Activated naive CD4-positive, alpha-beta T cell treated with Interleukin-2 at 50 U/mL for 16 hours (primary cell): ENCODE measurements at places on chromosomes 4 and X.

DNA sequence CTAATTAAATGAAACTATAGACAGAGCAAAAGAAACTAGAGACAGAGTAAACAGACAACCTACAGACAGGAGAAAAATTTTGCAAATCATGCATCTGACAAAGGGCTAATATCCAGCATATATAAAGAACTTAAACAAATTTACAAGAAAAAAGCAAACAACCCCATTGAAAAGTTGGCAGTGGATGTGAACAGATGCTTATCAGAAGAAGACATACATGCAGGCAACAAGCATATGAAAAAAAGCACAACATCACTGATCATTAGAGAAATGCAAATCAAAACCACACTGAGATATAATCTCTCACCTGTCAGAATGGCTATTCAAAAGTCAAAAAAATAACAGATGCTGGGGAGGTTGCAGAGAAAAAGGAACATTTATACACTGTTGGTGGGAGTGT, 14.8 kb downstream of the ZNF280C start:
- no peak for DNase-seq

GRCh38 chr4:89184407-89184806, 73.1 kb downstream of the TIGD2 start:
- no peak for DNase-seq

GRCh38 chr4:6591781-6592180, 16.8 kb downstream of the MAN2B2 start:
- no peak for DNase-seq

- DNase-seq, result no peak
Observed at GRCh38 chr4:123055943-123056342, 133.5 kb upstream of the NUDT6 start.

DNA sequence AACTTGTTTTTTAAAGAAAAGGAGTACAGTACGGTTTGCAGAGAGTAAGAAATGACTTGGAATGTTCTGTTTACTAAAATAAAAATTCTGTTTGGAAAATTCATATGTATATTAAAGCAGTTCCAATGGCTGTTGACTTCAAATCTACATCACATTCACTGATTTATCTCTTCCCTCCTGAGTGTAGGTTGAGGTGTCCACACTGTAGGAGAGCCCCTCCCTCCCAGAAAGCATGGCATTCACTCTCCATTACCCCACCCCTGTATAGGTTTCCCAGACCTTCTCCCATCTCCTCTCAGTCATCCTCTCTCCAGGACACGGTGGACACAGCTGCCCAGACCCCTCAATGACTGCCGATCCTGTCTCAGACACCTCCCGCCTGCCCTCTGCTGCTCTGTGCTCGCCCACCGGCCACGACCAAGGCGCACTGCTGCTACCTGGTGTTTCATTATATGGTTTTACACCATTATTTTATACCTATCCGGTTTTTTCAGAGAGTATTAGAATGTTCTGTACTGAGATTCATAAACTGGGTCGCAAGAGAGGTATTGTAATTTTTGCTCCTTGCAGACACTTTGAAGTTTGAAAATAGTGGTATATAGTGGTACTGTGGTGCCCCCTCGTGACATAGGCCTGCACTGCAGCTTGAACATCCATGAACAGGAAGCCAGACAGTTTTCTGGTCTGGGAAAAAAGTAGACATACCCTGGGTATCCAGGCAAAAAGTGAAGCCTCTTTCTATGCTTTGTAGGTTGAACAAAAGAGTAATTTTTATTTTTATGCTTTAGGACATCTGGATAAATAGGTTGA, 38.8 kb upstream of the BEX4 start:
- DNase-seq, result peak; percentile 48

DNA sequence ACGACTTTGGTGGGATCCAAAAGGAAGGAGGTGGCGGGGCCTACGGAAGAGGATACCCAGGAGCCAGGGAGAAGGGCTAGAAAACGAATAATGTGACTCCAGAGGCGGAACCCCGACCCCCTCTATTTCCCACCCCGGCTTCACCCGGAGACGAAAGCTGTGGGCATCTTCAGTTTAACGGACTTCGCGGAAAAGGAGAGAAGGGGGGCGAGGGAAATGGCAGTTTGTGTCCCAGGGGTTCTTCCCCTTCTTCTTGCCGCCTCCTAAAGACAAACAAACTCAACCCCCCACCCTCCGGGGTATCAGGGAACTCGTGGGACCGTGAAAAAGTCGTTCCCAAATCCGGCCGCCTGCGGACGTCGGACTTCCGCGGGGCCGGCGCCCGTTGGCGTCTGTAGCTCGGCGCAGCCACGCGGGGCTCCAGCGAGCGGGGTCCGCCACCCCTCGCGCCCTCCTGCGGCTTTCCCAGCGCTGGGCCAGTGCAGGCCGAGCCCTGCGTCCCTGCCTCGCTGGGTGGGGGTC, 3.6 kb upstream of the LEF1 start:
- DNase-seq, result peak; percentile 36

- no peak for DNase-seq
Observed at GRCh38 chrX:1661922-1662221, 47.0 kb downstream of the ASMT start.

- DNase-seq, result no peak
Observed at GRCh38 chr4:89222170-89222569, 85.4 kb downstream of the GPRIN3 start.

- DNase-seq, result no peak
Observed at GRCh38 chr4:67048530-67048929, 496.8 kb downstream of the CENPC start.

DNA sequence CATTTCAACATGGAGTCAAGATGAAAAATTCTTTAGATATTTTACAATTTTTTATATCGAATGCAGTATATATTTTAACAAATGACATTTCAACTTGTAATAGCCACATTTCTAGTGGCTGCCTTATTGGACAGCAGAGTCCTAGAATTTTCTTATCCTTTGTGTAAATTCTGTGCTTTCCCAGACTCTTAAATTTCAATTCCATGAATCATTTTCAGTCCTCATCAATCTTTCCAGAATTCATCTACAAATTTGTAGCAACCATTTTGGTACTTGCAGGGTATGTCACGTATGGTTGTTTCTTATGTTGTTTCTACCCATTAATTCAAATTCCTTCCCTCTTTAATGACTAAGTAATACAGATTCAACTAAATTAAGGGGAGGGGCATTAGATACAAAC, 2.7 kb downstream of the PAICS start:
- no peak for DNase-seq

DNA sequence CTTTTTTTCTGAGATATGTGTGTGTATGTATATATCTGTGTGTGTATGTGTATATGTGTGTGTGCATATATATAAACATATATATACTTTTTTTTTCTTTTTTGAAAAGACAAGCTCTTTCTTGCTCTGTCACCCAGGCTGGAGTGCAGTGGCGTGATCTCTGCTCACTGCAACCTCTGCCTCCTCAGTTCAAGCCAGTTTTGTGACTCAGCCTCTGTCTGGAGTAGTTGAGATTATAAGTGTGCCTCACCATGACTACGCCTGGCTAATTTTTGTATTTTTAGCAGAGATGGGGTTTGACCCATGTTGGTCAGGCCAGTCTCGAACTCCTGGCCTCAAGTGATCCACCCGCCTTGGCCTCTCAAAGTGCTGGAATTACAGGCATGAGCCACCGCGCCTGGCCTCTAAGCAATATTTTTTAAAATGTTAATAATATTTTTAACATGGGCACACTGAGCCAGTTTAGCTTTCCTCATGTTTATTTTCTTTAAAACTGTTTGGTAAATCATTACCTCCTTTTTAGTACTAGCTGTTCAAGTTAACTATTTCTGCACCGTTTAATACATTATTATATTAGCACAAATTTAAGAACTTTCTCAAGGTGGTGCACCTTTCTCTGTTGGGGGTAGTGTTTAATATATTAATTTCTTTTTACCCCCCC, 33.3 kb downstream of the BBS12 start:
- no peak for DNase-seq

GRCh38 chrX:134484039-134484438, 24.1 kb downstream of the HPRT1 start:
- DNase-seq, result no peak

DNA sequence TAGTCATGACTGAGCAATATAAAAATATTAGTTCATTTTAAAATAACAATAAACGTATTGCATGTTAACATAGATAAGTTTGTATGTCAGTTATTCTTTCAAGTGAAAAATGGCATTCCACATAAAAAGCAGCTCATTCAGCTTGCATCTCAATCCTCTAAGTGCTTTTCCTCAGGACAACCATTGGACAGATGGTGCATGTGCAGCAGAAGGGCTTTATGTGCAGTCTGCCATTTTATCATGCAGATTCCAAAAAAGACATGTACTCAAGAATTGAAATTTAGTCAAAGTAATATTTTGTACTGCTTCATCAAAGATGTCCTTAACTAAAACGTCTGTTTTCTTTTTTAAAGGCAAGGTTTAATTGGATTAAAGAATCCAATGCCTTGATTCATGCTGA, 93.4 kb downstream of the RS1 start:
- no peak for DNase-seq

DNA sequence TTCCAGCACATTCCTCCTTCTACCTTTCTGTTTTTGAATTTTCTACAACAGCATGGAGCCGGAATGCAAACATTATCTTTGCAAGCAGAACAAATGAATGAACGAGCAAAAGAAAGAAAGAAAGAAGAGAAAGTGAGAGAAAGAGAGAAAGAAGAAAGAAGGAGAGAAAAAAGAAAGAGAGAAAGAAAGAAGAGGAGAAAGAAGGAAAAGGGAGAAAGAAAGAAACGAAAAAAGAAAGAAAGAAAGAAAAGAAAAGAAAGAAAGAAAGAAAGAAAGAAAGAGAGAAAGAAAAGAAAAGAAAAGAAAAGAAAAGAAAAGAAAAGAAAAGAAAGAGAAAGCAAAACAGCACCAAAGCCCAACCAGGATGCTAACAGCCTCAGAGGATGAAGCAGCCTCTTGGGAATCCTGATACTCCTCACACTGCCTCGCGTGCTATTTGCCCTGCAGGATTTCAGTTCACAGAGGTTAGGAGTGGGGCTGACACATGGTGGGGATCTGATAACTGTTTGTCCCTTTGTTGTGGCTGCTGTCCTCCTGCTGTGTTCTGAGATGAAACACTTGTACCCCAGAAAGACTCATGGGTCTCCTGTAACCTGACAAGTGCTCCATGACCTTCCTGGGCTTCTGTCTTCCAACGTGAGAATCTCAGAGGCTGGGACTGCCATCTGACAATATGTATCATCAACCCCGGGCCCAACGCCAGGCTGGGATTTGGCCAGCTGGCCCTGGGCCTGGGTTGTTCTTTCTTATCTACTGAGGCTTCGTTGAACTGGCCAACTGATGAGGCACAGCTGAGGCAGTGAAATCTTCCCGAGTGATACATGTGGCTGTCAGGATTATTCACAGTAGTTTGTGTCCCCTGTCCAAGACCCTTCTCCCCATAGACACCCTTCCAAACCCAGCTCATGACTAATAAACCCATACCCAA, 61.0 kb downstream of the SEPSECS start:
- DNase-seq, result no peak

DNA sequence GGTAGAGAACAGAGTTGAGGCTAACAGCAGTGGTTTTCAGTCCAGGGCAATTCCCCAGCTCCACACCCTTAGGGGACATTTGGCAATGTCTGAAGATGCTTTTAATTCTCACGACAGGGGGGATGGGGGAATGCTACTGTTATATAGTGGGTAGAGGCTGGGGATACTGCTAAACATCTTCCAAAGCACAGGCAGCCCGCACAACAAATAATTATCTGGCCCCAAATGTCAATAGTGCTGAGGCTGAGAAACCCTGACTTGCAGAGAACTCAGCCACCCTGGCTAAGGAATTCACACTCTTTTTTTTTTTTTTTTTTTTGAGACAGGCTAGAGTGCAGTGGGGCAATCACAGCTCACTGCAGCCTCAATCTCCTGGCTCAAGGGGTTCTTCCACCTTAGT, 60.6 kb downstream of the POLR2B start:
- DNase-seq, result no peak

DNA sequence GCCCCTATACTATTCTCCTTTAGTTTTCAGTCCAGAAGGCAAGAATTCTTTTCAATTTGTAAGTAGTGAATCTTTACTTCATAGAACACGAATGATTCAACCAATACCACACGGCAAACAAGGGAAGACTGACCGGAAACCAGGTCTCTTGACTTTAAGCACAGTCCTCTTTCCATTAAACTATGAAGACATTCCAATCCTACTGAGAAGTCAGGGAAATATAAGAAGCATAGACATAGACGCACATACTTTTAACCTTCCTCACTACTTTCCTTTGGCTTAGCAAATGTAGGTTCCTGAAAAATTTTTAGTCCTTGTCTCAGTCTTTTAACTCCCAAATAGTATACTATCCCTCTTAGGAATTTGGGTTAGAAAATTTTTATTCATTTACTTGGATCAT, 9.1 kb downstream of the CHRDL1 start:
- no peak for DNase-seq

GRCh38 chr4:5048721-5049120, 2.6 kb upstream of the STK32B start:
- DNase-seq, result no peak

DNA sequence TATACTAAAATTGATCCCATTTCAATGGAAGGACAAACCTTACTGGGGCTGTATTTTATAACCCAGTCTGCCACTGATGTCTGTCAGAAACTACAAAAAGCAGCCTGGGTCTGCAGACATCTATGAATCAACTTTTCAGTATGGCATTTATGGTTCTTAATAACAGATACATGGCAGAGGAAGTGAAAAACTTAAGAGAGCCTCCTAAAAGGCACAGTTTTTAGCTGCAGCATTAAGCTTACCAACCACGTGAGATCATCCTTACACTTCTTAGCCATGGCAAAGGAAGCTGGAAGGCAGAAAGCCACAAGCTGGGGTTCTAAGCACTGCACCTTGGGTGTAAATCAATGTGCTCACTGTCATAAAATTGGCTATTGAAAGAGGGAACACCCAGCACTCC, 16.6 kb upstream of the UGT2B17 start:
- no peak for DNase-seq

- DNase-seq, result no peak
Observed at GRCh38 chr4:8558080-8558960, 21.9 kb upstream of the GPR78 start.

DNA sequence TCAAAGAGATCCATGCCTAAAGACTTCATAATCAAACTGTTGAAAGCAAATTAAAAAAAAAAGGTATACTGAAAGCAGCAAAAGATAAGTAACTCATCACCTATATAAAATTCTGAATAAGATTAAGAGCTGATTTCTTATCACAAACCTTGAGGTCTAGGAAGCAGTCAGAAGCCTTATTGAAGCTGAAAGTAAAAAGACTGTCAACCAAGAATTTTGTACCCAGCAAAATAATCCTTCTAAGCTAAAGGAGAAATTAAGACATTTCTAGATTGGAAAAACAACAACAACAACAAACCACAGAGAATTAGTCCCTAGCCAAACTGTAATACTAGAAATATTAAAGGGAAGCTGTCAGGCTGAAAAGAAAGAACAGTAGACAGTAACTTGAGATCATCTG, 622.9 kb downstream of the PCDH7 start:
- no peak for DNase-seq

DNA sequence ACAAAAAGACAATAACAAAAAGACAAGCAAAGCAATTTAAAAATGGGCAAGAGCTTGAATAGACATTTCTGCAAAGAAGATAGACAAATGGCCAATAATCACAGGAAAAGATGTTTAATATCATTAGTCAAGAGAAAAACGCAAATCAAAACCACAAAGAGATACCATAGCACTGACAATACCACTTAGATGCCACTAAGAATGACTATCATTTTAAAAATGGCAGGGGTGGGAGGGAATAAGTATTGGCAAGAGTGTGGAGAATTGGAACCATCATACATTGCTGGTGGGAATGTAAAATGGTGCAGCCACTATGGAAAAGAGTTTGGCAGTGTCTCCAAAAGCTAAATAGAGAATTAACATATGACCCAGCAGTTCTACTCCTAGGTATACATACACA, 15.1 kb upstream of the EXOC1 start:
- DNase-seq, result no peak

- no peak for DNase-seq
Observed at GRCh38 chr4:127687580-127687979, 42.6 kb upstream of the SLC25A31 start.
